Activated CD4-positive, CD25-positive, alpha-beta regulatory T cell (primary cell): ENCODE measurements at places on chromosomes 1 and 21.

DNA sequence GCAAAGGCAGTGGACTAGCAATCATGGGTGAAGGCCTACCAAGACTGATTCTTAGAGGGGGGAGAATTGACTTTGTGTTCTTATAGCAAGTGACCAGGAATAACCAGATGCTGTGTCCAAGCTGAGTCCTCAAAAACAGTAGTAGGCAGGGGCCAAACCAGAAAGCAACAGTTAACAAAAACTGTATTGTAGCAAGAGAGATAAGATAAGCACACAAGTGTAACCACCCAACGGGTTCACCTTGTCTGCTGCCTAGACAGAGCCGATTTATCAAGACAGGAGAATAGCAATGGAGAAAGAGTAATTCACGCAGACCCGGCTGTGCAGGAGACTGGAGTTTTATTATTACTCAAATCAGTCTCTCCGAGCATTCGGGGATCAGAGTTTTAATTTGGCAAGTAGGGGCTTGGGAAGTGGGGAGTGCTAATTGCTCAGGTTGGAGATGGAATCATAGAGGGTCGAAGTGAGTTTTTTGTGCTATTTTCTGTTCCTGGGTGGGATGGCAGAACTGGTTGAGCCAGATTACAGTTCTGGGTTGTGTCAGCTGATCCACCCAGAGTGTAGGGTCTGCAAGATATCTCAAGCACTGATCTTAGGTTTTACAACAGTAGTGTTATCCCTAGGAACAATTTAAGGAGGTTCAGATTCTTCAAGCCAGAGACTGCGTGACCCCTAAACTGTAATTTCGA lies 8.3 kb upstream of the CSRP1 start:
- no peak for DNase-seq

DNA sequence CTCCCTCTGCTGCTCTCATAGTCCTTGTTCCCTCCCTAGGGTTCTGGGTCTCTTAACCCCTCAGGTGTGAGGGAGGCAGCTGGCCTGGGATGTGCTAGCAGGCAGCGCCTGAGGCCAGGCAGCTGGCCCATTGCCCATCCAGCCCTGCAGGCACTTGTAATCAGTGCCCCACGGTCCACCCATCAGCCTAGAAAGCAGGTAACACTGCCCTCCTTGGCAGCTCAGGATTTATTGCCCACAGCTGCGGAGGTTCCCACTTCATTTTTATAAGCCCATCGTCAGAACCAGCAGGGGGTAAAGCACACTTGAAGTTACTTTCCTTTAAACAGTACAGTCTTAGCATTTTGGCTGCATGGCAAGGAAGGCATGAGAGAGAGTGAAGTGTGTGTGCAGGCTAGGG lies 70.6 kb downstream of the TMEM53 start:
- no peak for DNase-seq

DNA sequence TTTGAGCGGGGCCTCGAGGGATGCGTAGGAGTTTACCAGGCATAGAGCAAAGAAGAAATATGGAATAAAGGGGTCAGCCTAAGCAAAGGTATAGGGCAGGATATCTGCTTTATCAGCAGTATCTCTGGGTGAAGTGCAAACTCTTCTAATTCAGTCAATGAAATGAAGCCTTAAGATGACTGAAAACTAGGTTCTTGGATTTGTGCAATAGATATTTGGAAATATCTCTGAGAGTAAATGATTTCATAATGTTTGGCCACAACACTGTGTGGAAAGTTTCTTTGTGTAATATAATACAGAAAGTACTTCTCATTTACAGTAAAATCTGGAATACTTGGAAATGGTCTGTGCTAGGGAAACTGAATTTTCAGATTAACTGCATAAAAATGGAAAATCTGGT lies 26.1 kb downstream of the KCNJ15 start:
- no peak for DNase-seq

DNA sequence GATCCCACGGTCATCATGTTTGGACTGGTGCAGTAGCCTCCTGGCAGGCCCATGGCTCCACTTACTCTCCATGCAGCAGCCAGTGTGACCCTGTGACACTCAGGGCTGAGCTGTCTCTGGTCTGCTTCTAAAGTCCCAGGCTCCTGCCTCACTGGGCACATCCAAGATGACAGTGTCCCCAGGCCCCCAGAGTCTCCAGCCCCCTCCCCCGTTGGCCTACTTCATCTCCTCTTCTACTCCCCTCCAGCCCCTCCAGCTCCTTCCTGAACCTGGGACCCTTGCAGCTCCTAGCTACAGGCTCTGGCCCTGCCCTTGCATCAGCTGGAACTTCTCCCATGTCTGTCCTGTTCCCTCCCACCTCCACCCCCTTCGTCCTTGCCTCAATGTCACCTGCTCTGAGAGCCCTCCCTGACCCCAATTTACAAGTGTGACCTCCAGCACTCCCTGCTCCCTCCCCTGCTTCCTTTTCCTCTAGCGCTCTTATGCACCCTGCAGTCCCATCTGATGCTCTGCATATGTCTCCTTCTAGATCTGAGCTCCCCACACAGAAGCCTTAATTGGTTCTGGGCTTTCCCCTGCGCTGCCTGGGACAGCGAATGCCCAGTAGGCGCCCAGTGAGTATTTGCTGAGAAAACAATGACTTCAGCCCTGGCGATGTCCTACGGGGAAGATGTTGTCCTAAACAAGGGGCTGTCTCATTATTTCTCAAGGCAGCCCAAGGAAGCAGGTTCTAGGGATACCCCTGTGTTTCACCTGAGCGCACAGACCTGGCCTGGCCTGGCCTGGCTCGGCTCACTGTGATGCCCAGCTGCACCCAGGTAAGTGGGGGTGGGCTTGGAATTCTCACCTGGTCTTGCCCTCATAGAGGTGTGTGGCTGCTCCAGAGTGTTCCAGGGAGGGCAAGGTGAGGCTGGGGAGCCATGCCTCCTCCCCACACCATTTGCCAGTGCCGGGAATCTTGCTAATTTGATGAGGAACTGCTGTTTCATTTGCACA lies 600.6 kb downstream of the PTPRU start:
- DNase-seq = no peak

GRCh38 chr1:13513895-13514546 lies at the start of gene LRRC38:
Gene LRRC38, minus strand, starts transcription at chr1:13514003. Its CDS starts 410 bp downstream, at chr1:13513593.
- DNase-seq = no peak

GRCh38 chr1:192787914-192788585 lies 20.8 kb upstream of the RGS2 start:
- DNase-seq = no peak

DNA sequence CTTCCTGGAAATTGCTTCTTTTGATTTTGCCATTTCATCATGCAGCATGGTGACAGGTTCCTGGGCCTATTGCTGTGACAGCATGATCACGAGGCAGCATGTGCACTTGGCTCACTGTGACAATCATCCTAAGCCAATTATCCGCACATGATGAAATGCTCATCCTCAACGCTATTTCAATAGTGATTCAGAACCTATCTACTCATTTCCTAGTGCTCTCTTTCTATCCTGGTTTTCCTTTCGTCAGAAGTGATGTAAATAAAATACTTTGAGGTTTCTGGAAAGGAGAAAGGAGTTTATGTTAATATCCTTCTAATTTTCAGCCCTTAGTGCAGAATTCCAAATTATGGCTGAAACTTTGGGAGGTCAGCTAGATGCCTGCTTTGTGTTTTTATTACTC lies 110.6 kb upstream of the ADAMTS5 start:
- DNase-seq = no peak
